ENCODE measurements at places on chromosomes 3 and 15. TPM values are rescaled to one million over a fixed set of nuclear protein-coding genes. Genes with fewer than 3 reads are reported as not detected.

Gene FILIP1L
- total RNA-seq = 3.2 TPM

Gene SLCO2A1
- 0.62 TPM for total RNA-seq

Gene GOLGA8A
- 99.1 TPM for total RNA-seq

Gene CHDH
- 24.1 TPM for total RNA-seq

- peak; percentile 2 for DNase-seq
These were observed 483.9 kb downstream of the RBMS3 start for GRCh38 chr3:29764603-29765254.

DNA sequence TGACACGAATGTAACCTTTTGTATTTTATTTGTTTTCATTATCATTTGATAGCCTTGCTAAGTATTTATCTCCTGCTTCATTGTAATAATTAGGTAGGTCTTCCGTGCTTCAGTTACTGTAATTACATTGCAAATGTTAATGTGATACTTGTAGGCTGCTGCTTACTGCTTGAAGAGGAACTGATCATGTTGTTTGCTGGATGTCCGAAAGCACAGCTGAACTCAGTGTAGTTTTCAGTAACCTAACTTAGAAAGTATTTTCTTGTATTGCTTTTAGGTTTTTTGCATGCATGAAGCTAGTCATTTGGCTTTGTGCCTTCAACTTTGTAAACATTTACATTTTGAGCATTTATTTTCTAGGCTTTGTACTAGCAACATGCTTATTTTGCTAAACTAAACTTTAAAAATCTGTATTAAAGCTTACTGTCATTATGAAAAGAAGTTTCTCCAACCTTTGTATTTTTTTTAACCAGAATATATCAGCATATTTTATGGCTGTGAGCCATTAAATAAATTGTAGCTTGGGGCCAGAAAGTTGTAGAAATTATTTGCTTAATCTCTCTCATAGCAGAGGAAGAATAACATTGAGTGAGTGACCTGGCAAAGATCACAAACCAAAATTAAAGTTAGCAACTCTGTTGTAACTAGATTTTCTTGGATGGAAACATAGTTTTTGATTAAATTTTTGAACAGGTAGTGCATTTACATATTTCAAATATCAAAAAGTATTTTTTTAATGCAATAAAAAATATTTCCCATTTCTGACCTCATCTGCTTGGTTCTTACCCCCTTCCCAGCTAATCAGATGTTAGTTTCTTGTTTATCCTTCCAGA lies 30.7 kb downstream of the SACM1L start:
- DNase-seq = no peak

DNA sequence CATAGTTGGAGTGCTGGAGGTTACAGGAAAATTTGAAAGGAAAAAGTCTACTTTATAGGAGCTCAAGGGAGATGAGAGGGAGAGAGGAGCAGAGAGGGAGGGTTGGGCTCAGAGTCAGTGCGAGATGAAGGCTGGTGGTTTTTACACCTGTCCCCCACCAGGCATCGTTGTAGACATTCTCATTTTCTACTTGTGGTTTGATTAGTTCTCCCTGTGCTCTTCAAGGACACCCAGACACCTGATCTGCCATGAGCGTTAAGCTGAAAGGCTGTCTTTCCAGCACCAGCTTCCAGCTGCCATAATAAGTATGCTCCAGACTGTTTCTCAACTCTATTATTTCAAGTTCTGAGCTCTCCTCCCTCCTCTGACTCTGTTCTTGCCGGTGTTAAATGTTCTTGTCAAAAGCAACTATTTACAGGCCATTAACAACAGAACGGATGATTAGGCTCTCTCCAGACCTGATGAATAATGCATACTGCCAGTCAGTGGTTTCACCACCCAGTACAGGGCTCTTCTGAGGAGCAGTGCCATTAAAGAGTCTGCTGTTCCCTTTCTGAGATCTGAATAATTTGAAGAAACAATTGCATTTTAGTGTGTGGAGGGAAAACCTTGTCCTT lies 514.6 kb upstream of the MCTP2 start:
- no peak for DNase-seq

DNA sequence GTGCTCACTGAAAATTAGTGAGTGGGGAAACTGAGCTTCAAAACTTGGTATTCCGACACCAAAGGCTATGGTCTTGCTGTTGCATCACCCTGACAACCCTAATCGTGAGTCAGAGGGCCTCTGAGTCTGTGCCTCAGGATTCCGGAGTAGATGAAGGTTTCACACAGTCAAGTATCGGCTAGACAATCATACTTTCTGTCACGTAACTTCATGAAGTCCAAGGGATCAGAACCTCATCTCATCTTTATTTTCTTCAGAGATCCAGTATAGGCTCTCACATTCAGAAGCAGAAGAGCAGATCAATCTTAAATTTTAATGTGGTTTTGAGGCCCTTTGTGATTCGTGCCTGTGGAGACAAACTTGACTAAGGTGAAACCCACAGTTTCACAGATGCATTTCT lies 26.1 kb upstream of the NECTIN3 start:
- DNase-seq = no peak
